ENCODE measurements at places on chromosomes 2 and 18. TPM values are rescaled to one million over a fixed set of nuclear protein-coding genes. Genes with fewer than 3 reads are reported as not detected.
A peak's percentile ranks its signal among the peaks of the same experiment; 100 is the strongest.

DNA sequence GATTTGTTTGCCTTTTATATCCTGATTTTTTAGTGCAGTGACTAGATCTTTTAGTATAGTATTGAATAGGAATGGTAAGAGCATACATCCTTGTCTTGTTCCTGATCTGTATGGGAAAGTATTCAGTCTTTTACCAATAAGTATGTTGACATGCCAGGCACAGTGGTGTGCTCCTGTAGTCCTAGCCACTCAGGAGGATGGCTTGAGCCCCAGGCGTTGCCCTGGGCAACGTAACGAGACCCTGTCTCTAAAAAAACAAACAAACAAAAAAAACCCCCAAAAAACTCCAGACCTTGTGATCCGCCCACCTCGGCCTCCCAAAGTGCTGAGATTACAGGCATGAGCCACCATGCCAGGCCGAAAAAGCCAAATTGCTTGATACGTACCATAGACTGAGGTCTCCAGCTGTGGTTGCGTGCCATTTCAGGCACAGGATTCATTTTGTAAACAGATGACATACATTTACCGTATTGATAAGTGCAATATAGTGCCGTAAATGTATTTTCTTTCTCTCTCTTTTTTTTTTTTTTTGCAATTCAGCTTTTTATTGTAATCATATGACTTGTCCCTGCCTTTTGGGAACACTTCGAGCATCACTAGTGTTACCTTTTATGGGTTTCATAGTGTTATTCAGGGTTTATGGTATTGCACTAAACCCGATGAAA is 18.5 kb downstream of the BIRC6 start:
- no peak for DNase-seq

DNA sequence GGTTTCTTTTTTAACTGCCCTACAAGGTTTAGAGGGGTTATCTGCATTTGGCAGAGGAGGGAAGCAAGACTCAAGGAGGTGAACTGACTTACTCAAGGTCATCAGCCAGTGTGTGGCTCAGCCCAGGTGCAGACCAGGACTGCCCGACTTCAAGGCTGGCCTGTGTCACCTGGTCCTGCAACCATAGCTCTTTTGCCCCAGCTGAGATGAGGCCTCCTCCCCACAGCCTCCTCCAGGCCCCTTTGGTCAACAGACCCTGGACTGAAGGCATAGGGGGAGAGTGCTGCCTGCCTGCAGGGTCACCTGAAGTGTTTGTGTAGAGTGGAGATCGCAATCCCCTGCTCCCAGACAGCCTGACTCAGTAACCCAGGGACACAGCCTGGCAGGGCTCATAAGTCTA is 168.5 kb upstream of the GLI2 start:
- no peak for DNase-seq

DNA sequence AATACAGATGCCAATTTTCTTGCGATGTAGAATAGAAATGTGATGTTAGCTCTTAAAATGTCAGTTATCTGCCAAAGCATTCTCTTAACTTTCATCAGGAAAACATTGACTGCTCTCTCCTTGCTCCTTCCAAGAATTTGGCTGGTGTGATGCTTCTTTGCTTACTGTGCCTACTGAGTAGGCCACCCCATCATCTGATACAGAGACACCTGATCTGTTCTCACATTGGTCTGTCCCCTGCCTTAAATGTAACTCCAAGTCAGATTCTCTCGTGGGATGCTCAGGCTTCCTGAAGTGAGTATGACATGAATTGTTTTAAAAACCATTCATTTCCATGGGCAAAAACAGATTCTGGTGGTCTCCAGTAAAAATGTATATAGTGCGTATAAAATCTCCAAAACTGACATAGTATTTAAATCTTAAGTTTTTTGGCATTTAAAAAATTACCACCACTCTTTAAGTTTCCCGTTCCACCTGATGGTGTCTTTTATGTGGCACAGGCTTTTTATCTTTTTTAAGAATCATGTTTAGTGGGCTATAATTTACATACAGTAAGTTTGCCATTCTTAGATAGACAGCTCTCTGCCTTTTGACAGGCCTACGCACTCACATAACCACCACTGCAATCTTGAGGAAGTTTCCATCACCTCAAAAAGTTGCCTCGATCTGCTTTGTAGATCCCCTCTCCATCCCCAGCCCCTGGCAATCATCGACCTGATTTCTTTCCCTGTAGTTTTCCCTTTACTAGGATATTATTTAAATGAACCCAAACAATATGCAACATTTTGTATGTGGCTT is 36.6 kb downstream of the UBE2F start:
- DNase-seq, result no peak

DNA sequence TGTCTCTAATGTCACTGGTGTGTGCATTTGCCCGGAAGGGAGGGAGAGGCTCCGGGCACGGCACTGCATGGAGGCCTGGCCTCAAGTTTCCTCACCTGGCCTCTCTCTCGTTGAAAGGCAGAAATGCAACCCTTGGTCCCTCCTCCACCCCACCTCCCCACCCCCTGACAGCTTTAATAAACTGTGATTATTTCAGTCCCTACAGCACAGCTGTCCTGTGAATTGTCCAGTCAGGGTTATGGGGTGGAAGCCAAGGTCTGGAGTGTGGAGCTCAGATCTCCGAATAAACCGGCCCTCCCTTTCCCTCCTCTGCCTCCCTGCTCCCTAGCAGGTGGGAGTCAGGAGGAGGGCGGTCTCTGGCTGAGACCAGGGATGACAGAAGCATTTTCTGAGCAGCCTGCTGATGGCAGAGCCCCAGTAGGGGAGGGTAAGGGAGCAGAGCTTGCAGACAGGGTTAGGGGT is 199.2 kb upstream of the SMAD2 start:
- DNase-seq, result no peak

- peak; percentile 42 for DNase-seq
Observed at GRCh38 chr18:24271381-24272228, 126.0 kb downstream of the OSBPL1A start.

GRCh38 chr2:232287316-232287715 is 91.2 kb upstream of the ALPP start:
- DNase-seq, result no peak

DNA sequence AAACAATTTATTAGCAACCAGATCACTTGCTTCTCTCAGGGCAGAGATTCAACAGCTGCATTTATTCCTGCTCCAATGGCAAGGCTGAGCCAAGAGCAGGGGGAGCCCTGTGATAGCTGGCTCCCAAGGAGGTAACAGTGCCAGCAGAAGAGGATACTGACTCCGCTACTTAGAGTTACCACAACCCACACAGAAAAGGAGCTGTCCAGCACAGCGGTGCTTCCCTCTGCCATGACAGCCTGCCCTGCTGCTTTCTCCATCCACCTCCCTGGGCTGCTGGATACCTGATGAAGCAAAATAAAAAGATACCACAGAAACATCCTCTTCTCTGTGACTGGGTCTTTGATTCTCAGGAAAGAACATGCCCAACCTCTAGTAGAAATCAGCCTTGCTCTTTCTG is 467.2 kb downstream of the LRRTM4 start:
- no peak for DNase-seq

Gene NAGK
- total RNA-seq, result 54.6 TPM

Data from activated CD8-positive, alpha-beta memory T cell treated with anti-CD3 and anti-CD28 coated beads, Interleukin-2, amount 10 ng/mL, durations not matched to agents 7 days and 5 days (primary cell).